ENCODE measurements at places on chromosomes 7 and 10.

DNA sequence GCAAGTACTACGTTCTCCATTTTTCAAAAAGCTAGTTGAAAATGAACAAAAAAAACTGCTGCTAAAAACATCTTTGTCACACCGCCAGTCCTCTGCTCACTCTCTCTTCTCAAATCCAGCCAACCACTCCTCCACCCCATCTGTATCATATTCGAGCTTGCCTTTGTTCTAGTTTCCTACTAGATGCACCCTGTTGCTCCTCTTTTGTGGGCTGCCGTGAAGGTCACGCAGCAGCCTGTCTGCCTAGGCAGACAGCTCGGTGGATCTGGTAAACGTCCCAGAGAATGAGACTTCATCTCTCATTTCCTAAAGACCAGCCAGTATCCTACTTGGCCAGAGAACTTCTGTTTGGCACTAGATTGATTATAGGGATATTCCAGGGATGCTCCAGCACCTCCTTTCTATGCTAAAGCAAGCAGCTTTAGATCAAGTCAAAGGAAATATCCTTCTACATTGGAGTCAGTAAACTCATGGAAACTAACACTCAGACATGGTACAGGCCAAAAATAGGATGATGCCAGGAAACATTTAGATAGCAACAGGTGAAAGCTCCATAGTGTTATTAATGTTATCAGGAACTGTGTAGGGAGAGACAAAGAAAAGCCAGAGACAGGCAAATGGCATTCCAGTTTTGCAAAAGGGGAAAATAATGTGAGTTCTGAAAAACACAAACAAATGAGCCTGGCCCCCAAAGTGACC, 8.7 kb upstream of the PLXNA4 start:
- DNase-seq: no peak

DNA sequence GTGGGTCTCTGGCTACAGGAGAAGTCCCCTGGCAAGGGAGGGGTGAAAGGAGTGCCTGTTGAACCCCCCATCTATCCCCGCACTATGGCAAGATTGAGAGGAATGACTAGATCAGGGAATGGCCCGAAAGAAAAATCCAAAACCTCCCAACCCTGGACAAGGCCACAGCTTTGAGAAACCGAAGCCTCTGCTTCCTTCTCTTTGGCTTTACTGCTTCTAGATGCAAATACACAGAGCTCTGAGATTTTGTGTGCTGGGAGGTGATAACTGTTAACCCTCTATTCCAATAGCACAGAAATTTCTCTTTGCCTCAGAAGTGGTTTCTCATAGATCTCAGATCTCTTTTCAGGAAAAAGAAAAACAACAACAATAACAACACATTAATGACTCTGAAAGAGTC, 15.0 kb downstream of the CAV1 start:
- no peak for DNase-seq

GRCh38 chr10:89278034-89278535, 23.8 kb upstream of the IFIT2 start:
- peak; percentile 34 for DNase-seq

DNA sequence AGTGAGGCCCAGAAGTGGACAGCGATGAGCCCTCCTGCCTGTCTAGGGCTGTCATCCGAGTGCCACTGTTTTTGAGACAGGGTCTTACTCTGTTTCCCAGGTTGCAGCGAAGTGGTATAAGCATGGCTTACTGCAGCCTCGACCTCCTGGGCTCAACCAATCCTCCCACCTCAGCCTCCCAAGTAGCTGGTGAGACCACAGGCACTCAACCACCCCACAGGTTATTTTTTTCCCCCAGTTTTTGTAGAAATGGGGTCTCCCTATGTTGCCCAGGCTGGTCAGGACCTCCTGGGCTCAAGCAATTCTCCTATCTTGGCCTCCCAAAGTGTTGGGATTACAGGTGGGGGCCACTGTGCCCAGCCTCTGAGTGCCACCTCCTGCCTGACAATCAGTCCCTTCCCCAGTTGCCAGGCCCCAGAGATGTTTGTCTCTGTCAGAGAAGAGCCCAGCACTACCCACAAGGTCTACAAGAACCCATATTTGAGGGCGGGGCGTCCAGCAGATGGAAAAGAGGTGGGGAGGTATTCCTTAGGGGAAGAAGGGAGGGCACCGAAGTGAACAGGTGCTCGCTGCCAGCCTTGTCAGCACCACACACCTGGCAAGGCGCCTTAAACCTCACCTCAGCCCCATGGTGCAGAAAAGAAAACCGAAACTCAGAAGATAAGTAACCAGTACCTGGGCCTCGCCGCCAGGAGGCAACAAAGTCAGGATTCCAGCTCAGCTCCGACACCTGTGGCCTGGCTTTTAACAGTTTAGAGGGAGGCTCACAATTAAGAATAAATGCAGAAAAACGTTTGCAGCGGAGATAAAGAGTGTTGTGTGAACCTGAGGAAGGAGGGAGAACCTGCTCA, 77.4 kb upstream of the ANLN start:
- no peak for DNase-seq

GRCh38 chr10:127935071-127935561, 28.2 kb downstream of the PTPRE start:
- DNase-seq: no peak

GRCh38 chr10:12431151-12432101, 82.1 kb downstream of the CAMK1D start:
- no peak for DNase-seq

DNA sequence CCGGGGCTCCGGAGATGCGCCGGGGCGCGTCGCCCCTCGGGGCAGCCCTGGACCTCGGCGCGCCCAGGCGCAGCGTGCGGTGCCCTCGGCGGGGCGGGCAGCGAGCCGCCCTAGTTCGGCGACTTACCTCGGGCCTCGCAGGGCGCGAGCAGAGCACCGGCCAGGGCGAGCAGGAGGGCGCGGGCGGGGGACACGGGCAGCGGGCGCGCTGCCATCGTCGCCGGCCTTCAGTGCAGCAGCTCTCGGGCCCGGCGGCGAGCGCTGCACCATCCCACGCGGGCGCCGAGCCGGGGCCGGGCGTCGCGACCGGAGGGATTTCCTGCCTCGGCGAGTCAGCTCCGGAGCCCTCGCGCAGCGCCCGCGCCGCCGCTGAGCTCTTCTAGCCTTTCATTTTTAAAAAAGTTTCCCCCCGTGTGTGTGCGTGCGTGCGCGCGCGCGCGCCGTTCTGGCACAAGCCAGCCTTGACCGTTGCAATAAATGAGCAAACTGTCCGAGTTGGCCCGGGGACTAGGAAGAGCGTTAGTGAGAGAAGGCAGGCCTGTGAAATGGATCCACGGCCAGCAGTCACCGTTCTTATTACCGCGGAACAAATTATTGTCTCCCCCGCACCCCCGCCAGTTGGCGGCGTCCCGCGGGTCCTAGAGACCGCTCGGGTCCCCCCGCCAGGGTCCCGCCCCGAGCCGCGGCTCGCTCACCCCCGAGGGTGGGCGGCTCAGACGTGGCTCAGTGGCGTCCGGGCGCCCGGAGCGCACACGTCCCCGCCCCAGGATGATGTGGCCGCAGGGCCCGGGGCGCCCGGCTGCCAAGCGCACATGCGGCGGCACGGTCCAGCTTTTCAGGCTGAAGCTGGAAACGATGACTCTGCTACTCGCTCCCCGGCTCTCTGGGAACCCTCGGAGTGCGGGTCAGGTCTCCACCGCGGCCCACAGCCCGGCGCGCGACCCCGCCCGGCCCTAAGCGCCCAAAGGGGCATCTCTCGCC, at the start of gene ADAM12:
ADAM12 (minus strand) TSS at position 547 of the 981 bp plus-strand sequence; CDS start at position 215, 332 bp downstream.
- peak; percentile 88 for DNase-seq

GRCh38 chr7:133180717-133181116, 72.2 kb upstream of the EXOC4 start:
- no peak for DNase-seq

- no peak for DNase-seq
These were observed 23.6 kb downstream of the PITRM1 start for GRCh38 chr10:3148994-3149393.

GRCh38 chr7:86012971-86013370, 630.7 kb upstream of the GRM3 start:
- DNase-seq: no peak

DNA sequence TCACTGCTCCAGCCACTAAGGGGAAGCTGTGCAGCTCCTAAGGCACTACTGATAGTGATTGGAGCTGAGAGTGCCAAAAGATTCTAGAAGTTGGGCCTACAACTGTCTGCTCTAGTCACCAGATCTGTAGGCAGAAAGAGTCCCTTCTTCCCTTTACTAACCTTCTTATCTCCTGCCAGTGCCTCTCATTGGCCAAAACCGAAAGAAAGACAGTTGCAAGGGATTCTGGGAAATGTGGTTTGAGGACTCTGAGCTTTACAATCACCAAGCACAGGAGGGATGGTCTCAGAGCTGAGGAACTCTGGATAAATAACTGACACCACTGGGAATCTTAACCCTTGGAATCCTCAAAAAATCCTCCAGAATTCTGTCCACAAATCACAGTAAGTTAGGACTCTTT, 615.8 kb downstream of the CCSER2 start:
- DNase-seq: no peak
